Activated T-cell treated with anti-CD3 and anti-CD28 coated beads, Interleukin-2, amount 50 U/mL, for 4 hours (primary cell): ENCODE measurements at places on chromosomes 3 and 15. TPM values are rescaled to one million over a fixed set of nuclear protein-coding genes. Genes with fewer than 3 reads are reported as not detected.

Gene RTP1
- not detected for total RNA-seq

Gene ACKR4
- not detected for total RNA-seq

Gene NGLY1
- total RNA-seq: 48.7 TPM

Gene OXSM
- 12.0 TPM for total RNA-seq

Gene PLIN1
- total RNA-seq: not detected

Gene CCR1
- 1.2 TPM for total RNA-seq

Gene CD200
- total RNA-seq: 125 TPM

Gene CTDSPL
- 1.3 TPM for total RNA-seq

Gene PLCL2
- 14.2 TPM for total RNA-seq

Gene SLC22A14
- not detected for total RNA-seq

Gene TMEM62
- total RNA-seq: 9.4 TPM

Gene SCN10A
- total RNA-seq: not detected
